ENCODE measurements at places on chromosomes 3 and 15. TPM values are rescaled to one million over a fixed set of nuclear protein-coding genes. Genes with fewer than 3 reads are reported as not detected.

The EFCAB12 gene
- total RNA-seq = 1.5 TPM

The BHLHE40 gene
- 4.3 TPM for total RNA-seq

The UPK1B gene
- not detected for total RNA-seq

The GATM gene
- 0.29 TPM for total RNA-seq

The MST1R gene
- 0.39 TPM for total RNA-seq

The DYNC1LI1 gene
- 27.6 TPM for total RNA-seq

The ITGA11 gene
- 2.0 TPM for total RNA-seq

The COL6A5 gene
- not detected for total RNA-seq

The RARB gene
- not detected for total RNA-seq

The TRPM1 gene
- not detected for total RNA-seq

The EPHB1 gene
- total RNA-seq = not detected

The TIMMDC1 gene
- 80.1 TPM for total RNA-seq

The SAMD7 gene
- total RNA-seq = not detected

The CHL1 gene
- not detected for total RNA-seq

The ANKRD34C gene
- total RNA-seq = not detected

The BCL2A1 gene
- total RNA-seq = 27.3 TPM

The ACKR4 gene
- not detected for total RNA-seq

The CNTN3 gene
- not detected for total RNA-seq

The CCDC39 gene
- total RNA-seq = not detected

The ATP6V1A gene
- 11.9 TPM for total RNA-seq

The ADAMTSL3 gene
- not detected for total RNA-seq

The ITIH1 gene
- not detected for total RNA-seq

The CATSPER2 gene
- 14.4 TPM for total RNA-seq

The RTP4 gene
- total RNA-seq = 6.0 TPM

The GOLGA6A gene
- 0.29 TPM for total RNA-seq

The CIDEC gene
- total RNA-seq = not detected

The IMPG2 gene
- 0.73 TPM for total RNA-seq

The LRRC2 gene
- 0.32 TPM for total RNA-seq

The SYNPR gene
- total RNA-seq = not detected

The SERINC4 gene
- total RNA-seq = 0.13 TPM

The PPM1L gene
- 4.0 TPM for total RNA-seq

The FETUB gene
- total RNA-seq = not detected

The PRSS50 gene
- not detected for total RNA-seq

The KNL1 gene
- total RNA-seq = 1.7 TPM

The IL5RA gene
- not detected for total RNA-seq

The EAF2 gene
- total RNA-seq = 7.5 TPM

The MESP2 gene
- total RNA-seq = not detected

The SLC22A14 gene
- total RNA-seq = not detected

The IL20RB gene
- 3.5 TPM for total RNA-seq

The BNC1 gene
- not detected for total RNA-seq

The B3GNT5 gene
- total RNA-seq = 0.22 TPM

The SLC28A2 gene
- not detected for total RNA-seq

Data from naive thymus-derived CD4-positive, alpha-beta T cell (primary cell).